ENCODE measurements at places on chromosomes 1 and 21.

- no peak for DNase-seq
Observed at GRCh38 chr1:26252718-26253117, 18.7 kb downstream of the CEP85 start.

- DNase-seq = no peak
Observed at GRCh38 chr1:224640587-224640986, 24.5 kb downstream of the CNIH3 start.

- DNase-seq = no peak
Observed at GRCh38 chr1:186915555-186915954, 86.8 kb downstream of the PLA2G4A start.

DNA sequence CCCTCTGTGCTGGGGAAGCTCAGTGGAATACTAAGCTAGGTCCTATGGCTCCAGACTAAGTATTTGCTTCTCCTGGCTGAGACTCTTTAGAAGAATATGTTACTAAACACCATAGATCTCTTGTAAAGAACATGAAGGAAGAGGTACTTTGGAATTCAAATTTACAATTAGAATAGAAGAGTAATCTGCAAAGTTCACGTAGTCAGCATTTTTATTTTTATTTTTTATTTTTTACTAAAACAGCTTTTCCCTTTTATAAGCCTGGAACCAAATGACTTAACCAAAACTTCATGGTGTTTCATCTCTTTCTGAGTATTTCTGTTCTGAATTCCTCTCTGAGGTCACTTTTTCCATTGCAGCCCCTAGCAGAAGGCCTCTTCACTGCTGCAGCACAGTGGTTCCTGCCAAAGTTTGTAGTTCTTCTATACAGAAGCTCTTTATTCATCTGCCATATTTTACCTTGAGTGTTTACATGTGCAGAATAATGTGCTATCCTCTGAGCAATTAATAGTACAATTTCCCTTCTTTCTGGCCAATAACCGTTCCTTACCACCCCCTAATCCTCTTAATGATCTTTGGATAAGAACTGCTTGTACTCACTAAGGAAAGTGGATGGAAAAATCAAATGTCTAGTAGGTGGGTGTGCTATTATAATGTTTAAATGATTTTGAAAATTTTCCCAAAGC, 27.2 kb downstream of the TSEN15 start:
- no peak for DNase-seq

DNA sequence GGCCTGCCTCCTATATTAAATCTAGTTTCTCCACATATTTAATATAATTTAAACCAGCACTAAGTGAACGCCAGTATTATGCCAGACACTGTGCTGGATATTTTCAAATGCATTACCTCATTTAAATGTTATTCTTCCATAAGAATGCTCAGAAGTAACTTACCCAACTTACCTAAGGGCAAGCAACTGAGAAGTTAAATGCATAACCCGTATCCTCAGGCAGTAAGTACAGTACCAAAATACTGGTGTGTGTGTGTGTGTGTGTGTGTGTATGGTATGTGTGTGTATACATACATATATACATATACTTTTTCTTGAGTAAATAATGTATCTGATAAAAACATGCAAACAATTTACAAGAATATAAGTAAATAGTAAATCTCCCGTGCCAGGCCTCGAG, 9.0 kb upstream of the TRIM45 start:
- no peak for DNase-seq

DNA sequence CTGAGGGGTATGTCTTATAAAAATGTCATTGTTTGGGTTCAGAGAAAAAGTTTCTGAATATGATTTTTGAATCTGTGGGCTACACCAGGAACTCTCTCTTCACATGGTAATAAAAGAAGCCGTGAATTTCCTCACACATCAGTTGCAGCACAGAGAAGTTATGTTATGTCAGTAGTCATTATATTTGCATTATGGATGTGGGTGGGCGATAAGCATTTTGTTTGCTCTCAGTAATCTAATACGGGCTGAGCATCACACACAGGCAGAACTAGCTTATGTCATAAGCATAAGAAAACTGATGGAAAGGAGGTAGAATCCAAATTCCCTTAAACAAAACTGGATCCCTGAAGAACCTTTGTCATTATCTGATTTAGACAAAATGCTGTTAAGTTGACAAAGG, 70.8 kb downstream of the PRDM2 start:
- no peak for DNase-seq

DNA sequence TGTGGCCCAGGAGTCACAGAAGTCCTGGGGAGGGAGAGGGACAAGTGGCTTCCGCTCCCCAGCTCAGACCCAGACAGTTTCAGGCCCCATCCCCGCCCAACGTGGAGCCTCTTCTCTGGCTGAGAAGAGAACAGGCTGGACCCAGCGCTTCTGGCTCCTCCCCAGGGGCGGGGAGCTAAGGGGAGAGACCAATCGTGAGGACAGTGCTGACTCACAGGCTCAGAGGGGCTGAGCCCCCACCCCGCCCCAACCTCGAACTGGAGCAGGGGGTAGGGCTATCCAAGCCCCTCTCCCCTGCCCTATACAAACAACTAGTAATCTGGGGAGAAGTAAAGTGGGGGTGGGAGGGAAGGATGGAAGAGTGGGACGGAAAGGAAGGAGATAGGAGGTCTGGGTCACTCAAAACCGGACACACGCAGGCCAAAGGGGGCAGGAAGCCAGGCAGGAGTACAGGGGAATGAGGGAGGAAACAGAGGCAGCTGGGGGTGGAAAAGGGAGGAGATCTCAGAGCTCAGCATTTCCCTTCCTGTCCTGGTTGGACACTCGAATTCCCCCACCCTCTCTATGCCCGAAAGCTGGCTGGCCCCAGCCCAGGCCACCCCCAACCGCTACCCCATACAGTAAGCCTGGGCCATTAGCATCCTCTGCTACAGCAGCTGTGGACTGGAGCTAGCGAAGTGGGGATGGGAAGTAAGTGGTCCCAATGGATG, at the start of gene SHC1:
TSS of gene SHC1 (minus strand) at position 117 of the 710 bp plus-strand sequence. CDS start 221 bp downstream, outside the sequence.
- DNase-seq = peak; percentile 92

DNA sequence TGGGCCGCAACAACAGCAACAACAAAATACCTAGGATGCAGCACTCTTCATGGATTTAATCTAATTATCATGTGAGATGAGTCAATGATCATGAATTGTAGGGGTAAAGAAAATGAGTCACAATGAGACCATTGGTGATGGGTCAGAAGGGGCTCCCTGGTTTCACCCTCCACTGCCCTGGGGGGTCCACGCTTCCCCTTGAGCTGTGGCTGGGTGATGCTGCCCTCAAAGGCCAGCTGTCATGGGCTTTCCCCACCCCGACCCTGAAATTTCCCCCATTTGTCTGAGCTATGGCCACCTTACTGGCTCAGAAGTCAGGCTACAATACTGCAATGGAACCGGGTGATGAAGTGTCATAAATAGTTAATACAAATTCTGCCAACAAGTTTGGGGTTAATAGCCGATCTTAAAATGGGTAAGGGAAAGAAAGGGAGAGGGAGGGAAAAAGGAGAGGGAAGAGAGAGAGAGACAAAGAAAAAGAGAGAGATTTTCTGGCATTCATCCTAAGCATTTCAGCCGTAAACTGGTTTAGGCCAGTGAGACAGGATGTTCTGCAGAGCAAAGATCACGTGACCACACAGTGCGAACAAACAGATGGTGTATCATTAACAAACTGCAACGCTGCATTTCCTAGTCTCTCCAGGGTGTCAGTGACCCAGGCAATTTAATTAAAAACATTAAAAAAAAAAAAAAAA, 143.4 kb upstream of the ERRFI1 start:
- DNase-seq = peak; percentile 86

- no peak for DNase-seq
Observed at GRCh38 chr21:26941421-26941820, 25.5 kb downstream of the ADAMTS5 start.

- no peak for DNase-seq
Observed at GRCh38 chr1:17365293-17365692, 6.7 kb upstream of the PADI6 start.

GRCh38 chr1:30452925-30453324, 270.5 kb downstream of the MATN1 start:
- DNase-seq = no peak

- no peak for DNase-seq
Observed at GRCh38 chr1:95095833-95096217, 21.3 kb upstream of the TLCD4 start.
